ENCODE measurements at places on chromosomes 7 and 10. TPM values are rescaled to one million over a fixed set of nuclear protein-coding genes. Genes with fewer than 3 reads are reported as not detected.

The SEM1 gene
- total RNA-seq: 18.0 TPM

The GPER1 gene
- 8.5 TPM for total RNA-seq

The PVRIG gene
- total RNA-seq: not detected

The HSPA12A gene
- 13.2 TPM for total RNA-seq

The ASB4 gene
- not detected for total RNA-seq

The AGMO gene
- total RNA-seq: 1.8 TPM

The LLCFC1 gene
- not detected for total RNA-seq

The ELFN1 gene
- 3.7 TPM for total RNA-seq

The IDI2 gene
- under 0.01 TPM for total RNA-seq

The HEPACAM2 gene
- not detected for total RNA-seq

The EMX2 gene
- total RNA-seq: 1.1 TPM

The GATA3 gene
- total RNA-seq: not detected

The RGR gene
- not detected for total RNA-seq

The RAMP3 gene
- not detected for total RNA-seq

The UCN3 gene
- not detected for total RNA-seq

The CCL26 gene
- total RNA-seq: 0.37 TPM

The TAS2R4 gene
- total RNA-seq: 1.5 TPM

The HYAL4 gene
- total RNA-seq: not detected

Data from subcutaneous preadipocyte (primary cell).